NCI-H1092 treated with DMSO at 0.1 percent for 48 hours (cell line): ENCODE measurements at places on chromosomes 4 and X.

DNA sequence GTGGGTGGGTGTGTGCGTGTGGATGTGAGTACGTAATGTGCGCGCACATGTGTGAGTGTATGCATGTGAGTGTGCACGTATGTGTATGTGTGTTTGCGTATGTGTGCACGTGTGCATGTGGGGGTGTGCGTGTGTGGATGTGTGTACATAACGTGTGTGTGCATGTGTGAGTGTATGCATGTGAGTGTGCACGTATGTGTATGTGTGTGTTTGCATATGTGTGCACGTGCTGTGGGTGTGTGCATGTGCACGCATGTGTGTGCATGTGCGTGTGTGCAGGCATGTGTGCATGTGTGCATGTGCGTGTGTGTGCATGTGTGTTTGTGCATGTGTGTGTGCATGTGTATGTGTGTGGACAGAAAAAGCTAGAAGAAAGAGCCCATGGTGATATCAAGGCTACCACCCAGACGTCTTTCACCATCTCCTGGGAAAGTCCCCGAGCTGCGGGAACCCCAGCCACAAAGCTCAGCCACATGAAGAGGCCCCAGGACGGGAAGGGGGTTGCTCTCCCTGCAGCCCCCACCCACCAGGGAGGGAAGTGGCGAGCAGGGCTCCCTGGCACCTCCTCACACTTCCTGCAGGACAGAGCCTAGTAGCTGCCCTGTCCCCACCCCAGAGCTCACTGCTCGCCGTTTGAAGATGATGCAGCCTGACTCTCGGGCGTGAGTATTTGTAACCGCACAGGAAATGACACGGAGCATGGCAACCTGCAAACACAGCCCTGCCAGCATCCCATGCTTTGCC is 108.3 kb downstream of the DCTD start:
- no peak for DNase-seq

DNA sequence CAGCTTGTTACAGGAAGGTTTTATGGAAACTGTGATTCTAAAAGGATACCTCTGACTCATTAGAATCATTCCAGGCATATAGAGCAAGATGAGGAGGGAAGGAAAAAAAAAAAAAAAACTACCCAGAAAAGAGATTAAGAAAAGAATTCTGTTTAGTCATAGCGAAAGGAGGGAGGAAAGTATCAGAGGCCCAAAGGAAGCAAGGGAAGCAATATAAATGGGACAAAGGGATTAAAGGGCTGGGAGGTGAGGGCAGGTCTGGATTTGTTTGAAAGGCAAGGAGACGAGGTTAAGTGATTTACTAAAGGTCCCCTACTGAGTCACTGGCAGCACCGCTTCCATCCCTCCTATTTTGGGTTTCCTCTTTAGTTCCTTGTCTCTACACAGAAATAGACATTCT is 88.6 kb upstream of the IL1RAPL1 start:
- DNase-seq: no peak

DNA sequence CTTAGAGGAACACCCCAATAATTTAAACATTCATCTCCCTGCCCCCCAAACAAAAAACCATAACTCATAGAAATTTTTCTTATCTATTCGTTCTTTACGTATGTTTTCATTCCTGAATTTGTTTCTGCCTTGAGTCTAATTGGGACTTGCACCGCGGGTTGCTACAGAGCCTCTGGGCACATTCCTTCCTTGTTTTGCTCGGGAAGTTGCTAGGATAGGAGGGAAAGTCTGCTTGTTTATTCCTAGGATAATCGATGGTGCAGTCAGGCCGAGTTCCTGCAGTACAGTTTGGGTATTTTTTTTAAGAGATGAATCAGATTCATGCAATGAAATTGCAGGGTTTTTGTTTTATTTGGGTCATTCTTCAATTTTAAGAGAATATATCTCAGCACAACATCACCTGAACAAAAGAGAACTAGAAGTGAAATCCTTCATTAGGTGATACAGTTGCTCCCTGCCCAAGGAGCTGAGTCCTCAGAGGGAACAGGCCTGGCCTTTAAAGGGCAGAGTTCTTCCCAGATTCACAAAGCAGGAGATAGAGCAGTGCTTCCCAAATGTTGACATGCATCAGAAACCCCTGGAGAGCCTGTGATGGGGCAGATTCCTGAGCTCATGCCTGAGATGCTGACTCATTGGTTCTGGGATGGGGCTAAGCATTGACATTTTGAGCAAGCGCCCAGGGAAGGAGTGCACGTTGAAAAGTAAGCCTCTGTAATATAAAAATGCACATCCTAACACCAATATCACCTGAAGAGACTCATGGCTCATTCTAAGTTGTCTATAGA is 114.9 kb upstream of the FAM9B start:
- DNase-seq: no peak

- no peak for DNase-seq
Observed at GRCh38 chr4:146462251-146462650, 59.5 kb downstream of the SLC10A7 start.

GRCh38 chrX:39984191-39984956 is 113.4 kb downstream of the BCOR start:
- DNase-seq: no peak

DNA sequence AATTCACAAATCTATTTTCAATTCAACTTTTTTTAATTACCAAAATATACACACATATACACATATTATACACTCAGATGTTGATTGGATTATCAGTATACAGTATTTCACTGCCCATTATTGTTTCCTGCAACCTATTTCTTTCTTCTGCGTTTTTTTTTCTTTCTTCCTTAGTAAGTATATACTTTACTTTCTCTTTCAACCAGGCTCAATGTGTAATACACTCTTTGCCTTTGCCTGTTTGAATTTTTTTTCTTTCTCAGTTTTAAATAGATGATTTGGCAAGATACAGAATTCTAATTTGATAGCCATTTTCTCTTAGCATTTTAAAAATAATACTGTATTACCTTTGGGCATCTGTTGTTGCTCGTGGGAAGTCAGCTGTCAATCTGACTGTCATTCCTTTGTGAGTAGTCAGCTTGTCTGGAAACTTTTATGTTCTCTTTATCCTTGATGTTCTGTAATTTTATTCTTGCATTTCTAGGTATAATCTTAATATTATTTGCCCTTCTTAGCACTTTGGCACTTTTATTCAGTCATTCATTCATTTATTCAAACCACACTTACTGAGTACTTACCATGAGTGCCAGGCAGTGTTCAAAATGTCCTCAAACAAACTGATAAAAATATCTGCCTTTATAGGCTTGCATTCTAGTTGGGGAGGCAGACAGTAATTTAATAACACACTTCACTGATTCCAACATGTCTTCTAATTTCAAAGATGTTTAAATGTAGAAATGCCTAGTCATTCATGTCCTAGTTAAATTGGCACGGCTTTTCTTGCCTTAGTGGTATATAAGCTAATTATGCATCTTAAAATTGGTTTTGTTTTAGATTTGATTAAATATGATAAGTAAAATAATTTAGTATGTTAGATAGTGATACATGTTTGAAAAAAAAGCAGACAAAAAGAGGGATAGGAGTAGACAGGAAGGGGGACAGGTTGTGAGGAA is 3.7 kb downstream of the USP38 start:
- DNase-seq: no peak

GRCh38 chr4:55440786-55441185 is 45.0 kb downstream of the TMEM165 start:
- no peak for DNase-seq

DNA sequence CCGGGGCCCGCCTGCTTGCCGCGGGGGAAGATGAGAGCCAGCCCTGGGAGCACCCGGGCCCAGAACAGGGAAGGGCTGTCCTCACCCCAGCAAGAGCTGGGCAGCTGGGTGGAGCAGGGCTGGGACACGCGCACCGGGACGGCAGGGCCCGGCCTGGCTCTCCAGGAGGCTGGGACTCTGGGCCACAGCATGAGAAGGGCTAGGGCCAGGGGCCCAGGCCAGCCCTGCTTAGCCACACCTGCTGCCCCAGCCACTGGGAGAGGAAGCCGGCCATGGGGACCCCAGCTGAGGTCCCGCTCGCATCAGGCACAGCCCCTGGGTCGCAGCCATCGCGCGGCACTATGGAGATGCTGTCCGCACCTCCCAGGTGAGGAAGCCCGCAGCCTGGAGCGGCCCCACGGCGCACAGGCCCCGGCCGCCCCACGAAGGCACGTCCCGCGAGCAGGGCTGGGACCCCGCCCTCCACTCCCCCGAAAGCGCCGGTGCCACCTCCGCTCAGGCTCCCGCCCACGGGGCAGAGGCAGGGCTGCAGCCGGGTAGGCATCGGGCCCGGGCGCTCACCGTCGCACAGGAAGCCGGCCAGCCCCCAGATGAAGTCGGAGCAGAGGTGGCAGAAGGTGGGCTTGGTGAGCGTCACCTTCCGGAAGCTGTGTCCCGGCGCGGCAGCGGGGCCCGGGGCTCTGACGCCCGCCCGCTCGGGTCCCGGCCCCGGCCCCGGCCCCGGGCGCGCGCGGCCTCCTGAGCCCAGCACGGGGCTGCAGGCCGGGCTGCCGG is 531 bp downstream of the DGKQ start:
- DNase-seq: no peak

DNA sequence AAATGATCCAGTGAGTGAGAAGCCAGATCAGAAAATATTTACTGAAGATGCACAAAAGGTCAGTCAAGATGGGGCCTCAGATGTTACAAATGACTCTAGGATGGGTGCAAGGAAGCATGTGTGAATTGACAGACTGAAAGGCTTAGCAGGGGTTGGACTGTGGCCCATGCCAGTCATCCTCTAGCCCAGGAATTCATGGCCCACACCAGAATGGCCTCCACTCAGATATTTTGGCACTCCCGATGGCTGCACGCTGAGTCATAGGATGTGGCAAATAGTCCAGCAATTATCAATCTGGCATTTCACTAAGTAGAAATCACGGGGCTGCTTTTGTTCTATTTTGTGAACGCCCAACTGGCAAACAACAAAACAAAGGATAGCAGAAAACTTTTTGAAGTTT is 406.5 kb downstream of the IQCM start:
- no peak for DNase-seq

GRCh38 chr4:69984030-69984443 is 11.7 kb upstream of the STATH start:
- DNase-seq: no peak

- DNase-seq: no peak
Observed at GRCh38 chr4:156505341-156505955, 466.2 kb downstream of the PDGFC start.

- DNase-seq: no peak
Observed at GRCh38 chrX:95762716-95763115, 921.9 kb upstream of the DIAPH2 start.

- no peak for DNase-seq
Observed at GRCh38 chr4:15234116-15234855, 193.5 kb upstream of the C1QTNF7 start.

DNA sequence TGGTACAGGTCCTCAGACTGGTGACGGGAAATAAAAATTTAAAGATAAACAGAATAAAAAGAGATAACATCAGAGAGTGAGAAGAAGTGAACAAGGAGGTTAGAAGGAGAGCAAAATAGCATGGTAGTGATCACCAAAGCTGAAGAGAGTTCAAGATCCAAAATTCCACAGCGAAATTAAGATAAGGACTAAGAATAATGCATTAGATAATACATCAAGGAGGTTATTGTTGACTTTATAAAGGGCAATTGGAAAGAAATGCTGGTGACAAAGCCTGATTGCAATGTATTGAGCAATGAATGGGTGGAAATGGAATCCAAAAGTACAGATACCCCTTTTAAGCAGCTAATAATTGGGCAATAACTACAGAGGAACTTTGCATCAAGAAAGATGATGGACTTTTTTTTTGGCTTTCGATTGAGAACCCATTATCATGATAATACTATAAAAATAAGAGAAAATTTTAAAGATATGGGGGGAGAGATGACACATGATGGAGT is 101.6 kb upstream of the MAP9 start:
- DNase-seq: no peak

- DNase-seq: no peak
Observed at GRCh38 chrX:20595928-20596575, 329.3 kb upstream of the RPS6KA3 start.

DNA sequence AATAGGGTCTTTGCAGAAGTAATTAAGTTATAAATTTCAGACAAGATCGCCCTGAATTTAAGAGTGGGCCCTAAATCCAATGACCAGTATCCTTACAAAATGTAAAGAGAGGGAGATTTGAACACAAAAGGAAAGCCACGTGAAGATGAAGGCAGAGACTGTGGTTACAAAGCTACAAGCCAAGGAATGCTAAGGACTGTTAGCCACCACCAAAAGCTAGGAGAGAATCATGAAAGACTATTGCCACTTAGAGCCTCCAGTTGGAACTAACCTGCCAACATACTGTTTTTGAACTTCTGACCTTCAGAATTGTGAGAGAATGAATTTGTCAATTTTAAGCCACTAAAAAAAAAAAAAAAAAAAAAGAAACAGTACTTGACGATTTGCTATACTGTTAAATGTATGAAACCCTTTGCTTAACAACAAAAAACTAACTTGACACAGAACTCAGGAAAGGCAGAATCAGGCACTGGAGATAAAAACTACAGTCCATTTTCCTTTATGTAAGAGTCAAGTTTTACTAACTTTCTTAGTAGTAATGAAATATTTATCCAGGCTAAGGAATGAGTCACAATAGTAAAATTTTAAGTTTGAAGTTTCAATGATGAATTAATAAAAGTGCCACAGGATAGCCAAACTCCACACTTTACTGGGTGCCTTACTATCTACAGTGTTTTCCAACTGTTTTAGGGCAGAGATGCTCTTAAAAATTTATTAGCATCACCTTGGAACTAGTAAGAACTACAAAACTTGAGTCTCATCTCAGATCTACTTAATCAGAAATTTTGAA is 25.1 kb downstream of the DHX15 start:
- DNase-seq: no peak

DNA sequence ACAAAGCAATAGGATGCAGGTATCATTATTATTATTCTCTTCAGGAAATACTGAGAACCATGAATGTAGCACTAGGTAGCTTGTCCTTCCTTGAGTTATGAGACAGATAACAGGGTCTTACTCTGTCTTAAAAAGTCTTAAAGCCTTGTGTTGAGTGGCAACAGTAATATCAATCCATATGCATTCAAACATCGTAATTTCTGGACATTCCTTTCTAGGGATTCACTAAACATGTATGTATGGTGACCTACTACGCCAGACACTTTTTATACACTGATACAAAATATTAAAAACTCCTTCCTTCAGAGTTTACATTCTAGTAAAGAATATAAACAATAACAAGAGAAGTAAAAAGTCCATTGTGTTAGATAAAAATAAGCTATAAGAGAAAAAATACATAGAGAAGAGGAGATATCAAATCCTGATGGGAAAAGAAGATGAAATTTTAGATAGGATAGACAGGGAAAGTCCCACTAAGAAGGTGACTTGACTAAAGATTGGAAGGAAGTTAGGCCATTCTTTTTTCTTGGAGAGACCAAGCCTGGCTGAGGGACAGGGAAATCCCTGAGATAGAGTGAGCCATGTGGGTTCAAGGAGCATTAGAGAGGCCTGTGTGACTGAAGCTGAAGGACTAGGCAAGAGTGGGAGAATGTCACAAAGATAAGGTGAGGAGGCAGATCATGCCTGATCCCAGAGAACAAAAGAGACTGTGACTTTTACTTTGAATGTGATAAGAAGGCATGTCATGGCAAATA is 5.0 kb upstream of the DDX60L start:
- DNase-seq: no peak

DNA sequence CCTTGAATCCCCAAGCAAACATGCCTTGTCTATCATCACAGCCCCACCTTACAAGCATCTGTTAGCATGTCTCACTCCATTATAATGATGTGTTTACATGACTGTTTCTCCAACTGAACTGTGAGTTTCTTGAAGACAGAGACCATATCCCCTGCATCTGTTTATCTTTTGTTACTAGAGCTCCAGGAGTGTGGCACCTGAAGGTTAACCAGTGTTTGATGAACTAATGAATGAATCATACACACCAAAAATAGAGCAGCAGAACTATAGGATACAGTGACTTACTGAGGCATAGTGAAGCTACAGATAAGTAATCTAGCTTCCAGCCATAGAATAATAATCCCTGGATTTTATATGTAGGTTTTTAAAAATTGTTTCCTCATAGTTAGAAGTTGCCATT is 331.0 kb downstream of the PCDH7 start:
- DNase-seq: no peak
